ENCODE measurements at places on chromosomes 2 and 18.

DNA sequence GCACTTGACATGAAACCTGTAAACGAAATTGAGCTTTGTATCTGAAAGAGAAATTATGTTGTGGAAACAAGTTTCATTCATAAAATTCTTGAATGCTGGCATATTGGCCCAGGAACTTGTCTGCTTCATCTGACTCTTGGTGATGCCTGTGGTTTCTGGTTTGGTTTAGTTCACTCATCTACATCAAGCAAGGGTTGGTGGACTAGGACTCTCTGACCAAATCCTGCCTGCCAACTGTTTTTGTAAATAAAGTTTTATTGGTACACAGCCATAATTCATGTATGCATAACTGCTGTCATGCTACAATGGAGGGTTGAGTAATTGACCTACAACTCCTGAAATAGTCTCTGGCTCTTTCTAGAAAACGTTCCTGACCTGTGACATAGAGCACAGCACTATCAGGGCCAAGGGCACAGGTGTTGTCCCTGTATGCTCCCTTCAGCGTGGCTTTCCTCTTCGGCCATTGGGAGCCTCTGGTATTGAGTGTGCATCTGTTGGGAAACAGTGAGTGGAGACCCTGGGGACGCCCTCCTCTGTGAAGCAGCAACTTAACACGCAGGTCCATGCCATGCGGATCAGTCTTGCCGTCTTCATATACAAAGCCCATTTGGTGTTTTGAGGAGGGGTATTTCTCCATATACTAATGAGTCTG is 226.3 kb downstream of the SH3RF3 start:
- DNase-seq: no peak

- no peak for DNase-seq
Measured at GRCh38 chr2:141528990-141529389, 601.8 kb downstream of the LRP1B start.

DNA sequence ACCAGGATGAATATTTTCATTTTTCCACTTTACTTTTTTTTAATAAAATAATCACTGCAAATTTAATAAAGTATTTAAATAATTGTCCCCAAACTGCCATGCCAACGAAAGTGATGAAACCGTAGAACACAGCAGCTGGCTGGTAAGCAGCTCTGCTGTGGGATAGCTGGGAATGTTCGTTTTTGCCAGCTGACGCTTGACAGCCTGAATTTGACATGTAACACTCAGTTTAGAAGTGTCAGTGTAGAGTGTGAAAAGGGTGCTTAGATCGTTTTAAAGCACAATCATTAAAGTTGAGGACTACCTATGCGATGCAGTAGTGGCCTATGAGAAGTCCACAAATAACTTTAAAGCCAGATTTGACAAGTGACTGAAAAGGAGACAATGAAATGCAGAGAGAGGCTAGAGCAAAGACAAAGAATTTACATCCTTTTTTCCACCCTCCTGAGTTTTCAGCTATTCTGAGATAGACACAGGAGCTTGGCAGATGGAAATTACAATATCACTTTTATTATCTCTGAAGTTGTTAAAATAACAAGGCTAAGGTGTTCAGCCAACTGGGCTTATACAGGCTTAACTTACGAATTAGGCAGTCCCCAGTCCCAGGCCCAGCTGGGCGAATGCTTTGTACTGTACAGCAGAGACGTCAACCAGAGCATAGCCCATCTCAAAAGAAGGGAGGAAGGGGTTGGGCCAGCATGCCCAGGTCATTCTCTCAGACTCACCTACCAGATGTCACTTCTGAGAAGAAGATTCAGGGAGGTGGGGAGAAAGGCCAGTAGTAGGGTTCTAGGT is 31.9 kb upstream of the SLC1A4 start:
- no peak for DNase-seq

- DNase-seq: no peak
Measured at GRCh38 chr2:221380062-221380461, 192.0 kb downstream of the EPHA4 start.

Measured in AG08395 (cell line).